CD4-positive, alpha-beta T cell treated with Interferon gamma for 1 hour (primary cell): ENCODE measurements at places on chromosomes 5 and 9.

- no peak for DNase-seq
Observed at GRCh38 chr5:122322801-122323548, 10.9 kb downstream of the SNCAIP start.

DNA sequence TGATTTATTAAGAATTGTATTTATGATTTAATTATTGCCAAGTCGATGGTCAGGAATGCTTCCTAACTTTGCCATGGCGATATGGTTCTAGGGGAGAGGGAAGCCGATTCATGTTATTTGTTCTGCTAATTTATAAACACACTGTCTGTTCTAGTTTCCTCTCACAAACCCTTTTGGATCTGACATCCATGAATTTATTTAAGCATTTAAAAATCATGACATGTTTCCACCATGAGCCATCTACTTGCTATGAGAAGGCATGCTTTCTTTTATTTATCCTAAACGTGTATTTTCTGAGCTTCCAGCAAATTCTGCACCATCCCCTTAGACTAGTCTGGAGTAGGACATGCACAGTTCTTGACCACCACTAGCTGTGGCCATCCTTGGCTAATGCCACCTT is 136.6 kb upstream of the STC2 start:
- no peak for DNase-seq

GRCh38 chr5:146647656-146648199 is 131.7 kb upstream of the GPR151 start:
- DNase-seq, result no peak

- no peak for DNase-seq
Observed at GRCh38 chr5:135435467-135436330, 11.4 kb downstream of the DCANP1 start.

GRCh38 chr9:34430843-34431437 is 27.4 kb downstream of the FAM219A start:
- DNase-seq, result no peak

GRCh38 chr9:124884376-124884775 is 22.4 kb downstream of the ARPC5L start:
- DNase-seq, result no peak

DNA sequence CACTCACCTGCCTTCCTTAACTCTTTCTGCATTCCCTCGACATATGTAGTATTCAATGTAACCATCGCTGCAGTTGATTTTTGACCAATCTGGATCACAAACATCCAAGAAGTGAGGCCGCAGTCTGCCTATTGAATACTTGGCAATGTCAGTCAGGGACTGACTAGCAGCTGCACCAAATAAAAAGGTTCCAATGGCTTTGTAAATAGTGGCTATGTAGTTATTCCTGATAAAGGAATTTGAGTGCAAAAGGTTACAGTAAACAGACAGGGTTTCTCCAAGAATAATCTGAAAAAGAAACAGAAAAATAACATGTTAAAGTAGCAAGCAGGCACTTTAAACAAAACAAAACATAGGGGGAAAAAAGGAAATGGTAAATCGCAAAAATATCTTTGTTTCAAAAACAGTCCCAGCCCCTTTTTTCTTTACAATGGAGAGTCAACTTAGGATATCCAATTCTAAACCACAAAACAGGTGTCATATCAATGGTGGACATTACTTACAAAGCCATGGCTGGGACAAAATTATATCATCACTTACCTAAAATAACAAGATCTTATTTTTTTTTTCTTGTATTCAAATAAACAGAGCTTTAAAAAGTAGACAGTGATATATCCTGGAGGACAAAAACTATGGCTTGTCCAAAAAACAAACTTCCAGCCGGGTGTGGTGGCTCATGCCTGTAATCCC is 66.8 kb downstream of the PLPP1 start:
- no peak for DNase-seq

- DNase-seq, result peak; percentile 31
Observed at GRCh38 chr9:77433675-77434445, 214.3 kb downstream of the GNA14 start.

GRCh38 chr5:150464554-150465012 is 15.0 kb upstream of the RPS14 start:
- DNase-seq, result no peak

- DNase-seq, result no peak
Observed at GRCh38 chr9:23073136-23073535, 626.5 kb downstream of the DMRTA1 start.

GRCh38 chr5:69512740-69513260 is 20.2 kb downstream of the OCLN start:
- DNase-seq, result no peak

DNA sequence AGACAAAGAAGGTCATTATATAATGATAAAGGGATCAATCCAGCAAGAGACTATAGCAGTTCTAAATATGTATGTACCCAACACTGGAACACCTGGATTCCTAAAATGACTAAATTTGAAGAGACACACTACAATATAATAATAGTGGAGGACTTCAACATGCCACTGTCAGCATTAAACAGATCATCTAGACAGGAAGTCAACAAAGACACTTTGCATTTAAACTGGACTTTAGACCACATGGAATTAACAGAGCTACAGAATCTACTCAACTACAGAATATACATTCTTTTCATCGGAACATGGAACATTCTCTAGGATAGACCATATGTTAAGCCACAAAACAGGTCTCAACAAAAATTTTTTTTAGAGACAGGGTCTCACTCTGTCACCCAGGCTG is 58.3 kb upstream of the TLX3 start:
- no peak for DNase-seq

DNA sequence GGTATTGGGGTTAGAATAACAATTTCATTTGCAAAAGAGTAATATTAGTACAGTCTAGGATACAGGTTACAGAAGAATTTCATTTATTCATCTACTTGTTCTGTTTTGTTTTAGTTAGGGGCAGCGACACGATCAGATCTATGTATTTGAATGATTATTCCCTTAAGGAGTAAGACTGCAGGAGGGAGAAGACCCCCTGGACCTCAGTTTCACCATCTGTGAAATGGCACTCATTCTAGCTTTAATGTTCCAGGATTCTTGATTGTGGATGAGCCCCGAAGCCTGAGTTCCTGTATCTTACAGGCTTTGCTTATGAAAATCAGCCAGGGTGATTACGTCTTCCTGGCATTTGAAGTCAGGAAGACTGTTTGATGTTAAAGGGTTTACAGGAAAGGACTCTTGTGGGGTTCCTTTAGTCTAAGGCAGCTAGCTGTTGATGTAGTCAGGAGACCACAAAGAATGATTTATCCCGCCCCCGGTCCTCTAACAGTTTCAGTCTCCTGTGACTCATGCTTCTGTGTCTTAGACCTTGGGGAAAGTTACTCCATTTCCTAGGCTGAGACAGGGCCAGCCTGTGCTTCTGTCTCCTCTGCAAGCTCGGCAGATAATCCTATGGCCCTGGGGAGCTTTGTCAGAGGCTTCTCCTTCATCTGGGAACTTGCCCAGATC is 11.5 kb downstream of the SMIM3 start:
- peak; percentile 41 for DNase-seq

DNA sequence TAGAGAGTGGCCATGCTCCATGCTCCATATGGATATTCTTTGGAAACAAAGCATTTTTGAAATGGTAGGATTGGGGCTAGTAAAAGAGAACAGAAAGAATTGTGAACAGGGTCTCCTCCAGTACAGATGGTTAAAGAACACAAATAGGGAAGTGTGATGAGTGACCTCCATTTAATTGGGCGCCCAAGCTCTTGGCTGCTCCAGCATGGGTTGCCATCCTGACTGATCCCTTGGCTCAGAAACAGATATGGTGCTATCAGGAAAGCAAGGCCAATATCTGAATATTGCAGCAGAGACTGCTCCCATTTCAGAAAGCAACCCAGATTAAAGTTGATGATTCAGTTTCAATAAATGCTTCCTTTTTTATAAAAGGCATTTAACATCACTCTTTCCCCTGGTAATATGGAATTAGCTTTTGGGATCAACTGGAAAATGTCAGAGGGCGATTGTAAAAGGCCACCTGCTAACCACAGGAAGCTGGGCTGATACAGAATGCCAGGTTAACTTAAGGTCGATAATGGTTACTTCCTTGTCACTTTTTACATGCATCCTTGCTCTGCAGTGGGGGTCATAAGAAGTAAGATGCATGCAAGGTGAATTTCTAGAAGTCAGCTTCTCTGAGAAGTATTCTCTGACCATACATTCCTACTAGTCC is 52.9 kb downstream of the TMC1 start:
- DNase-seq, result no peak

- no peak for DNase-seq
Observed at GRCh38 chr9:7636309-7636708, 163.3 kb downstream of the DMAC1 start.

- DNase-seq, result no peak
Observed at GRCh38 chr9:15423231-15423985, 732 bp downstream of the SNAPC3 start.

- no peak for DNase-seq
Observed at GRCh38 chr9:133509179-133510083, 15.3 kb downstream of the MYMK start.

- no peak for DNase-seq
Observed at GRCh38 chr9:136527721-136528710, 17.8 kb downstream of the NOTCH1 start.
